ENCODE measurements at places on chromosomes 2 and 18. TPM values are rescaled to one million over a fixed set of nuclear protein-coding genes. Genes with fewer than 3 reads are reported as not detected.

DNA sequence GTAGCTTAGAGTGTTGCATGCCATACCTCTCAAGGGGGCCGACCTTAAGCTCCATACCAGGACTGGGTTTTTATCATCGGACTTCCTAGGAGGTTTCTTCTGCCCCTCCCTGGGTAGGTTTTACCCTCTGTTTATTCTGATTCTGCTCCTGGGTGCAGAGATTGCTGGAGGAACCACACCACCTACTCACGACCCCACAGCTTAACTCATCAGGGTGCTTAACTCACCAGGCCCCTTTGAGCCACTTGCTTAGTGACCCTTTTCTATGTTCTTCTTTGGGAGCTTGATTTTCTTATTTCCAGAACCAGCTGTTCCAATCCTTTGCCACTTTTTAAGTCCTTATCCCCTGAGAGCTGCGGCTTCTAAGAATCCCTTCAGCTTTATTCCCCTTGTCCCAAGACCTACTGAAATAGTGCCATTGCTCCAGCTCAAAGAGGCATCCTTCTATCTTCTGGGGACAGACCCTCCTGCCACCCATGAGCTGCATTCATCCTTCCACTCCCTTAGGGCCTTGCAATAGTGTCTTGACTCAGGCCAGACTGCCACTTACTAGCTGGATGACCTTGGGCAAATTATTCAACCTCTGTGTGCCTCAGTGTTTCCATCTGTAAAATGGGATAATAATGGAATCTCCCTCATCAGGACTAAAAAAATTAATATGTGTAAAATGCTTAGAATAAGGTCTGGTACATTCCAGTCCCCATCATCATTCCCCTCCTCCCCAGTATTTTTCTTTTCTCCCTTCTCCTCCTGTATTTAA, 5.8 kb downstream of the OXER1 start:
- no peak for DNase-seq
- no peaks in the 10 kb centered on the region for H3K36me3 ChIP-seq
- no peaks in the 10 kb centered on the region for H3K4me1 ChIP-seq
- no peak overlapping the region for H3K4me3 ChIP-seq
- H3K27me3 ChIP-seq: no peaks in the 10 kb centered on the region

DNA sequence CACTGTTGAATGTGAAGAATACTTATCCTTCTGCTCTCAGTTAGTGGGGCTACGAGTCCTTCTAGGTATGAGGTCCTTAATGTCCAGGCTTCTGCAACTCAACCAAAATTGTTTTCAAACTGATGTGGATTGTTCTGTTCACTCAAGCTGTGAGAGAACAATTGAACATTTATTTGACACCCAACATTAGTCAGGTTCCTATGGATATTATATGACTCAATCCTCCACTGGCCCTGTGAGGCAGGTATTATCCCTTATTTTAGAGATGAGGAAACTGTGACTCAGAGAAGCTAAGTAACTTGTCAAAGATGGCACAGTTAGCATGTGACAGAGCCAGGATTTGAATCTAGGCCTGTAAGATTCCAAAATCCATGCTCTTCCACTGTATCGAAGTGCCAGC, 1.2 kb upstream of the LYG2 start:
- H3K4me3 ChIP-seq: no peak overlapping the region
- DNase-seq: no peak
- H3K27ac ChIP-seq: no peak overlapping the region
- H3K27me3 ChIP-seq: no peaks in the 10 kb centered on the region
- H3K4me1 ChIP-seq: no peaks in the 10 kb centered on the region
- no peaks in the 10 kb centered on the region for H3K36me3 ChIP-seq

PAX3 gene
- total RNA-seq: 0.03 TPM

FNDC4 gene
- total RNA-seq: 2.2 TPM

DNA sequence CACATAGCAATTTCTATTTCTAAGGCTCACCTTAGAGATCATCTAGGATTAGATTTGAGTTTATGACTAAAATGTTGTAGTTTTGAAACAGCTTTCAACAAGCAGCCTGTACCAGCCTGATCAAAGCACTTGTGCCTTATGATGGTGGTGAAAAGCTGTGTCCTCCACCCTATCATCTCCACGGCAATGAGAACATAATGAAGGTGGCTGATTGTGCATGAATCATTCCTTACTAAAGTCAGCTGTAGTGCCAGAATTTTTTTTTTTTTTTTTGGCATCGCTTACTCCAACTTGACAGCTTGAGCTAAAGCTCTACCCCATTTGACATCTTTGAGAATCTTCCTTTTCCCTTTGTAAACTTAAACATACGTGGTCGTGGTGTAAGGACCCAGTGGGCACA, 86.0 kb downstream of the DCC start:
- no peak for DNase-seq
- H3K4me1 ChIP-seq: no peaks in the 10 kb centered on the region
- H3K4me3 ChIP-seq: no peak overlapping the region
- H3K27me3 ChIP-seq: no peaks in the 10 kb centered on the region
- H3K27ac ChIP-seq: no peak overlapping the region
- no peaks in the 10 kb centered on the region for H3K36me3 ChIP-seq

COBLL1 gene
- 10.6 TPM for total RNA-seq

DNA sequence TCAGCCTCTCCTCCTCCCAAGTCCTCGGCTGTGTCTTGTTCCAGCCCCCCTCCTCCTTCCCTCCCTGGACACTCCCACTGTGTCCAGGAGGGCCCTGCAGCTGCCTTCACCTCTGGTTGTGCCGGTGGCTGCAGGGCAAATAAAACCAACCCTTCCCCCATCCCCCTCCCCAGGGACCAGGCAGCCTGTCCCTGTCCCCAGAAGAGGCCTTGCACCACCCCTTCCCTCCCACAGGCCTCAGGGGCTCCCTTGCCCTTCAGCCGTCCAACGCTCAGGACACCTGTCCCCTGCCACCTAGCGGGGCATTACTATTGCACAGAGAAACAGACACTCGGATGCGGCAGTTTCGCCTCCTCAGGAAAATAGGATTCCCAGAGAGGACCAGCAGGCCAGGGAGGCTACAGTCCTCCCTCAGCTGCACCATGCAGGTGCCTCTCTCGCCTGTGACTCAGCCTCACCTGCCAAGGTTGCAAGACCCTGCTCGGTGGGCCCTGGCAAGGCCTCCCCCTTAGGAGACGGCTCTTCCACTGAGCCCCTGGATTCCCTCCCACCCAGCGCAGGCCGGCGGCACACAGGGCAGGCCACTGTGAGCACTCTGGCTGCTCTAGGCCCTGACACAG, 5.5 kb upstream of the GPC1 start:
- no peak overlapping the region for H3K4me3 ChIP-seq
- H3K4me1 ChIP-seq: peaks cover 19% of the 10 kb centered on the region
- no peak for DNase-seq
- H3K27me3 ChIP-seq: no peaks in the 10 kb centered on the region
- no peak overlapping the region for H3K27ac ChIP-seq
- no peaks in the 10 kb centered on the region for H3K36me3 ChIP-seq

FOSL2 gene
- 28.8 TPM for total RNA-seq

BOK gene
- total RNA-seq: 338 TPM

ADGRF3 gene
- 0.18 TPM for total RNA-seq

PRSS56 gene
- not detected for total RNA-seq

DNA sequence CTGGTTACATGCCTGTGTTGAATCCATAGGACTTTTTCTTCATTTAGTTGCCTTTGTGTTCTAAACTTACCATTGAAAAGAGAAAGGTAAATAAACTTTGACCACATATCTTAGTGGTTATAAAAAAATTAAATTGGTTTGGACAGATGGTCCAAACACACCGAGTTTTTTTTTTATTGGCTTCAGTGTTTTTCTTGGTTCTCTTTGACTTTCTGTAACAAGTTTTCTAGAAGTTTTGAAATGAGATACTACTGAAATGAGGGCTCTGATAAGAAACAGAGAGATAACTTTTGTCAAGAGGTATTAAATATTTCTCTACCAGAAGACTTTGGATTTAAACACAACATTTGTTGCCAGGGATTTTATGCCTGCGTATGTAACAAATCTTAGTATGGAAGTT, 20.7 kb downstream of the SPTBN1 start:
- no peaks in the 10 kb centered on the region for H3K27me3 ChIP-seq
- no peak overlapping the region for H3K27ac ChIP-seq
- peaks cover 22% of the 10 kb centered on the region for H3K4me1 ChIP-seq
- H3K4me3 ChIP-seq: no peak overlapping the region

Data from SJSA1 (cell line).